Smooth muscle cell of bladder (primary cell): ENCODE measurements at places on chromosomes 6 and 20. TPM values are rescaled to one million over a fixed set of nuclear protein-coding genes. Genes with fewer than 3 reads are reported as not detected.

The BMP5 gene
- total RNA-seq, result under 0.01 and 2.1 TPM in 2 replicates

The ARMC12 gene
- total RNA-seq, result 0.28 and 0.65 TPM in 2 replicates

The DEFB124 gene
- total RNA-seq, result not detected in 2 replicates

The EYS gene
- total RNA-seq, result 0.14 and 0.28 TPM in 2 replicates

The NRSN1 gene
- not detected in 2 replicates for total RNA-seq

The NFATC2 gene
- under 0.01 TPM in 2 replicates for total RNA-seq

The CST4 gene
- 0.43 TPM in 1 of 2 replicates, not detected in the other for total RNA-seq

The CST8 gene
- total RNA-seq, result not detected in 2 replicates

The AGER gene
- 0.14 and 0.37 TPM in 2 replicates for total RNA-seq

The CLPSL1 gene
- not detected in 2 replicates for total RNA-seq

The PDE7B gene
- total RNA-seq, result 58.1 and 73.0 TPM in 2 replicates

The AHCY gene
- total RNA-seq, result 90.0 and 90.7 TPM in 2 replicates

The MYBL2 gene
- 0.37 and 0.71 TPM in 2 replicates for total RNA-seq

The WFDC10B gene
- total RNA-seq, result 0.14 TPM in 1 of 2 replicates, not detected in the other

The SLC16A10 gene
- not detected in 2 replicates for total RNA-seq

The DDX43 gene
- 0.55 TPM in 1 of 2 replicates, not detected in the other for total RNA-seq
